Posterior vena cava (tissue), 2 donors: ENCODE measurements at places on chromosomes 3 and 15. TPM values are rescaled to one million over a fixed set of nuclear protein-coding genes. Genes with fewer than 3 reads are reported as not detected.

PTH1R gene
- total RNA-seq, result 17.9 TPM

DNA sequence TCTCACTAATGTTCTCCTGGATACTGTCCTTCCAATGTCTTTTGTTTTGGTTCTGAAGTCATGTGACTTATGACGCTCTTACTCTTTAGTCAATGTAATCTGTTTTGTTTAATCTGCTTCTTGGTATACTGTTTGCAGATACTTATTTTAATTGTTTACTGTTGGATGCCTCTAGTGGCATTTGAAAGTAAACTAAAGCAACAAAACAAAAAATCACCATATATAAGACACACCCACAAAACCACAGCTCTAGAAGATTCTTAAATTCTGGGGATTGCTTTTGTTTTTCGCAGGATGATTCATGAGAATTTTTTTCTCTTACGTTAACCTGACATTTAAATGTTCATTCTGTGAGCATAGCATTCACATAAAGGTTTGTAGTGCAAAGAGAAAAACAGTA, 16.8 kb downstream of the SLC25A26 start:
- no peak for DNase-seq

LCTL gene
- total RNA-seq, result not detected

CLRN1 gene
- total RNA-seq, result not detected

DNA sequence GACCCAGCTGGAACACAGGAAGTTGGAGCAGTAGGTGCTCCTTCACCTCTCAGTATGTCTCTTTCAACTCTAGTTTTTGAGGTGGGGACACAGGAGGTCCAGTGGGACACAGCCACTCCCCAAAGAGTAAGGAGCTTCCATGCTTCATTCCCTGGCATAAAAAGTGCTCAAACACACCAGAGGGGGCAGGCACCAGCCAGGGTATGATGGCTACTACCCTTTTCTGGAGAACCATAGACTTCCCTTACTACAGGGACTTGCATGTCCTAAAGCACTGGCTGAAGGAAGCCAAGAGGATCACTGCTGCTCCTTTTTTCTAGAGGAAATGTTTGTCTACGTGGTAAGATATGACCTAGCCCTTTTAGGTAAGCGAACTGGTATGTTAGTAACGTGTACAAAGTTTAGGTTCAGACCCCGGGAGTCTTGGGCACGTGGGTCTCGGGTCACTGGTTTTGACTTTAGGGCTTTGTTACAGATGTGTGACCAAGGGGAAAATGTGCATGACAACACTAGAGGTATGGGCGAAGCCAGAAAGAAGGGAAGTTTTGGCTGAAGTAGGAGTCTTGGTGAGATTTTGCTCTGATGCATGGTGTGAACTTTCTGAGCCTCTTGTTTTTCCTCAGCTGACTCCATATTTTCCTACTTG, 11.9 kb downstream of the IL17RB start:
- no peak for DNase-seq

- DNase-seq, result no peak
These were observed 21.4 kb upstream of the LIPC start for GRCh38 chr15:58410353-58410752.

XYLB gene
- 4.5 TPM for total RNA-seq

DNA sequence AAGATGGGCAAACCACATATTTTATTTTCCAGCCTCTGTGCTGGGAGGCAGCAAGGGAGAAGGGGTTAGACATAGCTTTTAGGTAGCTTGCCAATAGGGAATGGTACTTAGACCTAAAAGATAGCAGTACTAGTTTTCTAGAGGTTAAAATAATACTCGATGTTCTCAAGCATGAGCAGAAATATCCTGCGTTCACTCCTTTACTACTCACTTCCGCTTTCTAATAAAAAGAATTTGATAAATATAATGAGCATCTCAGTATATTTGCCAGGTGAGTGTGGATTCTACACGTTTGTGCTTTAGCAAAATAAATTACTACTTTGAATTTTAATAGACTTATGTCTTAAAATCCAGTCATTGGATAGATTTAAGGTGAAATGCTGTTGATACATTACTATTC, 39.4 kb upstream of the CD47 start:
- DNase-seq, result no peak

EAF1 gene
- 15.3 TPM for total RNA-seq

DNA sequence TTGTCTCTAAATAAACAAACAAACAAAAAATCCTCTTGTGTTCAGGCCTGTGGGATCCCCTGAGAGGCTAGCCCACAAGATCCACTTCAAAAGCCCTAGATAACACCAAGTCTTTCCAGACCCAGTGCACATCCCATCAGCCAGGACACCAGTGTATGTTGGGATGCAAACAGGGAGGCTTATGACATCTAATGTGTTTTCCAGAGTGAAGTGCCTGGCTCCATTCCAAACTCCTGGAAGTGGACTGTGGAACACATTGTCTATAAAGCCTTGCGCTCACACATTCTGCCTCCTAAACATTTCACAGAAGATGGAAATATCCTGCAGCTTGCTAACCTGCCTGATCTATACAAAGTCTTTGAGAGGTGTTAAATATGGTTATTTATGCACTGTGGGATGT, 57.0 kb downstream of the MLH1 start:
- no peak for DNase-seq

GRCh38 chr3:45688194-45688881, 858 bp upstream of the SACM1L start:
- DNase-seq, result no peak

DNA sequence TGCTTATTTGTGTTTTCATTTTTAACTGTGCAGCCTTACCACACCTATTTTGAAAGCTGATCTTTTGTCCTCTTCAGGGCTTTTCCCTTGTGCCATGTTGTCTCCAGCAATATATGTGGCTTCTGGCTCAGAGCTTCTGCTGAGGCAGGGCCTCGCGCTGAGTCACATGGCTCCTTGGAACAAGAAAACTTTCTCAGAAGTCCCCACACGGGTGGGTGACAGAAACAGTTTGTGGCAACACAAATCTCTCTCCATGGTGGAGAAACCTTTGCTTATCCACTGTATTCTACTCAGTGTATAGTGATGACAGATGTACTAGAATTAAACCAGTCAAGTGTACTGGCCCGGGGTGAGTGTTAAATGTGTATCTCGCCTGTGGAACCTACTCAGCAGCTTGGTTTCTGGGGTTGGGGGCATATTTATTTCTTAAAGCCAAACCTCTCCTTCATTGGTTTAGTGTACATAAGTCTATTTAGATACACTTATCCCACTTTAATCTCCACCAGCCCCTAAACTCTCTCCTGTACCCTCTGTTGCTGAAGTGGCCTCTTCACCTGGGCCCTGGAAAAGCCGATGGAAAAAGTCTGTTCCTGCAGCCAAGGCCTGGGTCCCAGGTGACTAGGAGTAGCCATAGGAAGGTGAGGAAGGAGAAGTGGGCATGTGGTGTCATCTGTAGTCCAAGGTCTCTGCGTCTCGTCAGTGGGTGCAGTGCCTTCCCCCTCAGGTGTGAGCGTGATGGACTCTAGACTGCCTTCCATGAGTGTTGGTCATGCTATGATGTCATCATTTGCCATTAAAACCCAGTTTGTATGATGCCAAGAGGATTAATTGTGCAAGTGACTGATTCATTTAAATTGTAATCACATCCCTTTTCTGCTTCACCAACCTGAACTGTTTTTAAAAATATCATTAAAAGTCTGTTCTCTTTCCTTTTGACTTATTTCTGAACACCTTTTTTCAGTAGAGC, 3.2 kb upstream of the FBXL22 start:
- no peak for DNase-seq

GRCh38 chr15:58551764-58552504, 120.1 kb downstream of the LIPC start:
- no peak for DNase-seq

DNA sequence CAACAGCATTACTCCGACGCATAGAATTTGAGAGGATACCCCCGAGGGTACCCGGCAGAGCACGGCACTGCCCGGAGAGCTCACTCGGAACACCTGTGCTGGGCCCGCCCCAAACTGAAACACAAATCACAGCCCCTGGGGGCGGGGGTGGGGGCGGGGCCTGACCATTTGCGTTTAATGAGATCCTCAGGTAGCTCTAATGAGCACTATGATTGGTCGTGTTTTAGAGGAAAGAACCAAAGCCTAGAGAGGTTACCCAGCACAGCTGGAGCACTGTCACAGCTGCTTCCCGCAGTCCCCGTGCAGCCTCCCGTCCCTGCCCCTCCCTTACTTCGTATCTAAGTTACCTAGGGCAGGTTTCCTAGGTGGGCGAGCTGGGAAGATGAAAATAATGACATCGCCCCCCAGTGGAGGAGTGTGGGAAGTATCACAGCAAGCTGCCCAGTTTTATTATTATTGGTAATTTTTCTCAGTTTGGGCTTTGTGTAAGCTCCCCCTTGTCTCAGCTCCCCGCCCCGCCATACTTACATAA, 187.1 kb downstream of the PDE8A start:
- DNase-seq, result no peak

DNA sequence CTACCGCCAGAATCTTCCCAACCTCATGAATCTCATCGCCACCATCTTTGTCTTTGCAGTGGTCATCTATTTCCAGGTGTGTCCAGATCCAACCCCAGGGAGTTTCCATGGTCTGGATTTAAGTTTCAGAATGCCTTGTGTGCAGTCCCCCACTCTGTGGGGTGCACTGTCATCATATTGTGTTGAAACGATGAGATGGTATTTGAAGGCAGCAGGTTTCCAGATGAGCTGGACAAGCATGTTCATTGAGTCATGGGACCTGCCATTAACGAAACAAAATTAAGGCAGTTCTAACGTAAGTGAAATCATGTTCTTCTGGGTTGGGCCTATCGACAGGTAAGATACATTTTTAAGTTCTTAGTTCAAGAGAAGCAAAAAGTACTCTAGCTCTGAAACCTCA, 12.7 kb downstream of the SEC61A1 start:
- no peak for DNase-seq

GRCh38 chr3:32487781-32488473, 14.7 kb downstream of the CMTM6 start:
- DNase-seq, result no peak

OXTR gene
- 1.1 TPM for total RNA-seq

DNA sequence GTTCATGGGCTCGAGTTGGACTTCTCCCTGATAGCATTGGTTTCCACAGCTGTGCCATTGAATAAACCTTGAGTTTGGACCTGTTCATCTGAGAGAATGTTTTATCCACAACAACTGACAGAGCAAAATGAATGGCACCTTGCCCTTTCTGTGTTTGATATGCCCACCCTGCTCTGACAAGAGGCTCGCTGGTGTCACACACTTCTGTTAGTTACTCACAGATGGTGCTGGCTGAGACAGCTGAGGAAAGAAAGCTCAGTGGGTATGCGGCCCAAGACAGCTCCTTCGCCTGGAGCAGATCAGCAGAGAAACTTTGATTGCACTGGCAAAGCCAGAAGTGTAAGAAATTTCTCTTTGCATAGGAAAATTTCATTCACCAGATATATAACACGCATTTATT, 2.5 kb upstream of the CAPN3 start:
- no peak for DNase-seq

GRCh38 chr3:37309921-37310665, 135.7 kb upstream of the LRRFIP2 start:
- no peak for DNase-seq

DNA sequence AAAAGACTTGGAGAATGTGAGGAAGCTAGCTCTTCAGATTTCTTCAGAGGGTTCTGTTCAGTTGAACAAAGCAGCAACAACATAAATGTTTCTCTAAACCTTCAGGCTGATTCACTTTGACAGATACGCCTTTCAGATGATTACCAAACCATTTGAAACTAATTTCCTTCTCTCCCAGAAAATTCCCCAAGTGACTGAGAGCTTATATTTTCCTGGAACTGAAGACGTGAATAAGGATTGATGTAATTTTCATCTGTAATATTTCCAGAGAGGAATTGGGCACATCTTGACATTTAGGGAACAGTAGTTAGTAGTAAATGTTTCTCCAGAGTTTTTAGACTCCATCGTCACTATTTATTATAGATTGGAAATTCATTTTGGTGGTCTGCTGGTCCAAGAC, 108.6 kb upstream of the AADACL2 start:
- no peak for DNase-seq

DNA sequence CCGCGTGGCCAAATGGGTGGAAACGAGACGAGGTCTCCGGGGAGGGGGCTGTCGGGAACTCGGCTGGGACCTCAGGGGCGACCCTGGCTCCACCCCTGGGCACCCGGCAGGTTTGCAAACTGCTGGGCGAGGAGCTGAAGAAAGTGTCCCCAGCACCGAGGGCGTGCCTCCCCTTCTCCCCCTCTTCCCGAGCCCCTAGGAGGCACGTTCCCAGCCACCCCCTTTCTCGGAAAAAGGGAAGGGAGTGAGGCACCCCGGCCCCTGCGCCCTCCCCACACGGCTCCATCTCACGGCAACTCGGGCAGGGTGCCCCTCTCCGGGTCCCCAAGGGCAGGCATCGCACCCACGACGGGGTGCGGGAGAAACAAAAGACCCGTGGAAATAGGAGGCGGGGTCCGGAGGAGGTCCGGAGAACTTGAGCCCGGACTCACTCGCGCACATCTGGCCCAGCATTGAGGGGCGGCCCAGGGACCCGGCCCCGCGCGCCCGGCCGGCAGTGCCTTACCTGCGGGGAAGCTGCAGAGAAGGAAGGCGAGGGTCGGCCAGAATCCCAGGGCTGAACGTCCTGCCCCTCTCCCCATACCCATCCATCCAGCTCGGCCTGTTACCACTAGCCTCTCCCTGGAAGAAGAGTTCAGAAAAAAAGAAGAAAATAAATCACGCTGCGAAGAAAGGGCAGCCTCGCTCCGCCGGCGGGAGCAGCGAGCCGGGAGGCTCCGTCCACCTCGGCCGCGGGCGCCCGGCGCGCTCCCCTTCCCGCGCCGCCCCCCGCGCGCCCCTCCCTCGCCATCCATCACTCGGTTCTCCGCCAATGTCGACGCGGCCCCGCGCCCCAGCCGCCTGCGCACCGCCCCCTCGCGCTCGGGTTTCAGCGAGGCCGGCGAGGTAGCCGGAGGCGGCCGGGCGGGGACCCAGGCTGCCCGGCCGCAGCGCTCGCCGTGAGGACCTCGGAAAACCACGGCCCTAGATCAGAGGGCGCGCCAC, 16.3 kb downstream of the RGMA start:
- DNase-seq, result peak; percentile 91

DNA sequence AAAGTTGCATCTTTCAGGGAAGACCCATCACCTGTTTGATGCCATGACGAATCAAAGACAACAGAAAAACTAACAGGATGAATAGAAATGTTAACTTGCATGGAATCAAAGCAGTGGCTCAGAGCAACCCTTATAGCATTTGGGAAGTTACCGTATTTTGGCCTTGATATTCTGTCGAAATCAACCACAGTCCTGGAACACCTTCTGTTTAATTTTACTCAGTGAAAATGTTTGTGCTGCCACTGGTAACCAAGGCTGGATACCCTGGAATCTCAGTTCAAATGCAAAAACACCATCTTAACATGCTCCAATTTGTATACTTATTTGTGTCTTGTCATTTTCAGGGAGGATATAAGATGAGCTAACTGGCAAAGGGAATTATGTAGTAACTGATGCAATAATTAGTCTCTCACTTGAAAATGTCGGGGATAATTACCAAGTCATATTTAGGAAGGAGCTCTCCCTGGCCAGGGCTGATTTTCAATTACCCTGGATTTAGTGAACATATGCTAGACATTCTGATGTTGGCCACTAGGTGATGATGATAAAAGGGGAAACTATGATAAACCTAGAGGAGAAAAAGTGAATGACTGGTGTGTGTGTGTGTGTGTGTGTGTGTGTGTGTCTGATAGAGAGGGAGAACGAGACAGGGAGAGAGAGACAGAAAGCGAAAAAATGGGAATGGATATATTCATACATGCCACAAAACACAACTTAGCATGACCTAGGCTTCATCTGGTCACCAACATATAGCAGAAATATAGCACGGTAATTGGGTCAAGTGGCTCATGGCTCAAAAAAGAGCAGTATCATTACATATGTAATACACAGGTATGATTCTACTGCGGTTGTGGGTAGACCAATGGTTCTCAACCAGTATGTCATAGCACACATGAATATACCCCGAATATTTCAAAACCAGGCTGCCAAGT, 19.0 kb upstream of the PRICKLE2 start:
- no peak for DNase-seq

GRCh38 chr3:171456765-171457606, 3.2 kb downstream of the TNIK start:
- no peak for DNase-seq
